Stimulated activated CD4-positive, alpha-beta T cell treated with anti-CD3 and anti-CD28 coated beads, TNF-alpha, amount 100 ng/mL, for 24 hours (primary cell): ENCODE measurements at places on chromosomes 4 and X.

DNA sequence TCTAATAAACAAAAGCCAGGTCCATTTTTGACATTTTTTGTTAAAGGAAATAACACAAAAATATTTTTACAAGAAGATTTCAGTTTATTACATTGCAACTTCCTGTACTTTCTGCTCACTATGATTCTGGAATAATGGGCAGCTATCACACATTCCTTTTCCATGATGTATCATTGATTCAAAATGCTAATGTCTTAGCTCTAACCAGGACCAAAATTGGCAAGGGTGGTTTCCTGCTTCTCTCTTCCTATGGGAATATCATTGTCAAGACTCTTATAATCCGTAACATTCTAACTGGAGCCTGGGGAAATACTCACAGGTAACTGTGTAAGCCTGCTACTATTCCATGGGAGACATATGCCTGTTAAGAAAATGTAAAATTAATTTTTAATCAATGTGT is 218.6 kb downstream of the DCAF12L2 start:
- DNase-seq, result no peak

DNA sequence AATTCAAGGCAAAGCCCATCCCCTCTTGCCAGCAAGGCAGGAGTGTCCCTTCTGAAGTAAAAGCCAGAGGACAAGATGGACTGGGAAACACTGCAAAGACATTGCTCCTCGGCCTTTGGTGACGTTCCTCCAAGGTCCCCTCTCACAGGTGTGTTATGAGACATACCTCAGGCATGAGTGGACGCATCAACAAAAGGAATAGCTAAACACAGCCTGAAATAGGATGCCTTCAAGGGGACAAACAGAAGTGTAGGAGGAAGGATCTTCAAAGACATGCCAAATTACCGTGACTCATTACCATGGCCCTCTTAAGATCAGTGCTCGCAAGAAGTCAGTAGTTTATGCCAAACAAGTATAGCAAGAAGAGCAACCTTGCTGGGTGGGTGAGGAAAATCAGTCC is 6.0 kb upstream of the IDS start:
- no peak for DNase-seq

- no peak for DNase-seq
Observed at GRCh38 chr4:123116412-123116811, 194.0 kb upstream of the NUDT6 start.

- DNase-seq, result no peak
Observed at GRCh38 chr4:32744211-32744610, 2024.0 kb downstream of the PCDH7 start.

- no peak for DNase-seq
Observed at GRCh38 chrX:153750127-153750774, 13.8 kb upstream of the PLXNB3 start.

DNA sequence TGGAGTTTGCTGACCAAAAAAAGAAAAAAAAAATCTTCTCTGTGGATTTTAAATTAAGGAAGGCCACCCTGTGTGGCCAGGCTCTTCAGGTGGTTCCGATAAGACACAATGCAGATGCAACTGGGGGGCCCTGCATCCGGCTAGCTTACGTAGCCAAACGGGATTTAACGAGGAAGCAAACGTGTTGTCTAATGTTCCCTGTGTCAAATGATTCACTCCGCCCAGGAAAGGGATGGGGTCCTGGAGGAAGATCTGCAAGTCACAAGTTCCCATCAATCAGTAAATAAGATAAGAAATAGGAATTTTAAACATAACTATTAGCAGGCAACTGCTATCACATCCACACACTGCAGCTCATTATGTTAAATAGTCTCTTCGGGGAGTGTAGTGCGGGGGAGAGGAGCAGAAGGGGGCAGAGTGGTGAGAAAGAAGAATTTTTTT is 216.4 kb upstream of the GYPA start:
- DNase-seq, result no peak

DNA sequence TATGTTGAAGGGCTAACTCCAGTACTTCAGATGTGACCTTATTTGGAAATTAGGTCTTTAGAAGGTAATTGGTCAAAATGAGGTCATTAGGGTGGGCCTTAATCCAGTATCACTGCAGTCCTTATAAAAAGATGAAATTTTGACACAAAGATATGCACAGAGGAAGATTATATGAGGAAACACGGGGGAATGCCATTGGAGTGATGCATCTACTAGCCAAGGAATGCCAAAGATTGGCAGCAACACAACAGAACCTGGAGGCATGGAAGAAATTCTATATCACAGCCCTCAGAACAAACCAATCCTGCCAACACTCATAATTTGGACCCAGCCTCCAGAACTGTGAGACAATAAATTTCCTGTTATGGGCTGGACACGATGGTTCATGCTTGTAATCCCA is 17.6 kb downstream of the TRIM61 start:
- no peak for DNase-seq

DNA sequence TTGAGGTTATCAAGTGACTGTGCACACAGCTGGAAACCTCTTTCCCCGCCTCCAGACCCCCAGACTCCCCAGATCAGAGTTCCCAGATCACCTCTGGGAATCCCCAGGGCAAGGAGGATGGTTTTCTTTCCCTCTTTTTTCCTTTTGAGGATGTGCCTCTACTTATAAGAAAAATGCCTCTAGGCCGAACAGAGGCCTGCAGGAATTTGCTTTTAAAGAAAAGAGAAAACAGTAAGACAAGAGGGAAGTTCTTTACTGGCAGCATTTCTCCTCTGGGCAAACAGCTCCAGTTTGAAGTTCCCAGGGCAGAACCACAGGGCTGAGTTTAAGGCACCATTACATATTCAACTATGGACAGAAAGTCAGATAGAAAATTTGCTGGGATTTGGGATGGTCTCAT is 837.9 kb upstream of the LCORL start:
- no peak for DNase-seq

DNA sequence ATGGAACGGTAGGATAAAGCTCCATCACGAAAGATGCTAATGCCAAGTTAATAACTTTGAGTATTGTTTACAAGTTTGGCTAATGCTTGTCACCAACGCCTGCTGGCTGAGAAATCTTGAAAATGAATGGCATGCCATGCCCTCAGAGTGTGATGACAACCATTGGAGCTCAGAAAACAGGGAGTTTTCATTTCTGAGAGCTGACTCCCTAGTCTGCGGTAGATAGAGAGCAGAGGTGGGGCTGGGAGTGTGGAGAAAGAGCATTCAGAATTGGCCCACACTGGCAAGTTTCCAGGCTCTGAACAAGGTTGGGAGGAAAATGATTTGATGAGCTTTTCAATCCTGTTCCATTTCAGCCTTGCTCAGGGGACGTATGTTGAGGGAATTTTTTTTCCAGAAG is 183.9 kb downstream of the CPEB2 start:
- DNase-seq, result no peak

DNA sequence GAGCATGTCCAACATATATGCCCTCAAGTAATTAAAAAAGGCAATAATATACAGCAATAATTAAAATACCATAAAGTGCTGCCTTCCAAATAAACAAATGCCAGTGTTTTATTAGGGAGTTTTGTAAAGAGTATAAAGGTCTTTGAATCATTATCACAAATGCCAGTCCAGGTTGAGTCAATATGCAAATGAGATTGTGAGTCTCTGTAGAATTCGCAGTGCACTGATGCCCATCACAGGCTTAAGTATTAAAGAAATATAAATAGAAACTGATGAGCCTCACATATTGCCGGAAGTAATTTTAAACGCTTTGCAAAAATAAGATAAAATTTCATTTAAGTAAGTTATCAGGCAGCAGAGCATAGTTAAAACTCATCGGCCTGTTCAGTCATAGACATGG is 205.0 kb upstream of the TECRL start:
- no peak for DNase-seq

DNA sequence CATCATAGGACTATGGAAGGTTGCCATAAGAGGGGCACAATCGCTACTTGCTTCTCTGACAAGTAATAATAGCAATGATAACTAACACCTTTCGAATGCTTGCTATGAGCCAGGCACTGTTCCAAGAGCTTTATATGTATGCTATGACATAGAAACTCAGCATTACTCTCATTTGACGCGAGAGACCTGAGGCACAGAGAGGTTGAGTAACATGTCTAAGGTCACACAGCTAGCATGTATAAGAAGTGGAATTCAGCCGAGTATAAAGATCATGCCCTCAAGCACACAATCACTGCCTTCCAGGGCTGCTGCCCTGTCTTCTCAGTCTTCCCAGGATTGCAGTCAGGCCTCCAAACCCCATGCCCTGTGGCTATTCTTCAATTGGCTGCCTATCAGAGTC is 19.5 kb downstream of the PJA1 start:
- DNase-seq, result no peak

- DNase-seq, result no peak
Observed at GRCh38 chr4:7186031-7186430, 6.3 kb upstream of the SORCS2 start.

- no peak for DNase-seq
Observed at GRCh38 chr4:106104276-106104675, 209.0 kb downstream of the NPNT start.

GRCh38 chr4:11014199-11014598 is 329.6 kb upstream of the CLNK start:
- no peak for DNase-seq

DNA sequence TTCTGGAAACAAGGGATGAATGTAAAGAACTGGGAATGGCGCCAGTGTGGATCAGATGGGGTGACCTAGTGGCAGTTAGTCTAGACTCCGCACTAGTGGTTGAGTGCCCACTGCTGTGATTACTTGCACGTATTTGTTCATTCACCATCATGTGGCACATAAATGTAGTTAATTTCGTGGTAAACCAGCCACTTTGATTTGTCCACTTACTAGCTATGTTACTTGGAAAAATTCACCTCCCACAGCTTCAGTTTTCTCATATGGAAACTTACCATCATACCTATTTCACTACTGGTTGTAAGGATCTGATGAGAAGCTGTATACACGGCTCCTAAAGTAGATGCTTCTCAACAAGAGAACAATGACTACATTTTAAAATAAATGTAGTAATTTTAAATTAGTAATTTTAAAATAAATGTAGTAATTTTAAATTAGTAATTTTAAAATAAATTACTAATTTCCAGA is 394 bp upstream of the DYNLT3 start:
- DNase-seq, result no peak

- no peak for DNase-seq
Observed at GRCh38 chrX:103183912-103184311, 31.0 kb upstream of the BEX4 start.

DNA sequence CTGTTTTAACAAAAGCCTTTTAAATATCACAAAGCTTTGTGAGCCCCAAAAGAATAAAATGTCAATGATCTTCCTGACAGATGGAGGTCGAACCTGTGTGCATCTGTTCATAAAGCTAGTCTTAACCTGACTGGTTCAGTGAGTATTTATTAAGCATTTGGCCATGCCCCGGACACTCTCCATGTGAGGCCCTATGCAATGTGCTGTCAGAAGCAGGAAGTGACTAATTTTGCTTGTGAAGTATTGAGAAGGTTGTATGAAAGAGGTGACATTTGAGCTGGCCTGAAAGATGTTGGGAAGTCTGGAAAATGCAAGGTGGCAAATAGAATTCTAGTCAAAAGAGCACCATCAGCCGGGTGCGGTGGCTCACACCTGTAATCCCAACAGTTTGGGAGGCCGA is 171.4 kb downstream of the MSL3 start:
- no peak for DNase-seq

GRCh38 chr4:83124111-83124780 is 9.7 kb upstream of the PLAC8 start:
- no peak for DNase-seq

GRCh38 chr4:39814403-39815185 is 116.7 kb downstream of the UBE2K start:
- no peak for DNase-seq

DNA sequence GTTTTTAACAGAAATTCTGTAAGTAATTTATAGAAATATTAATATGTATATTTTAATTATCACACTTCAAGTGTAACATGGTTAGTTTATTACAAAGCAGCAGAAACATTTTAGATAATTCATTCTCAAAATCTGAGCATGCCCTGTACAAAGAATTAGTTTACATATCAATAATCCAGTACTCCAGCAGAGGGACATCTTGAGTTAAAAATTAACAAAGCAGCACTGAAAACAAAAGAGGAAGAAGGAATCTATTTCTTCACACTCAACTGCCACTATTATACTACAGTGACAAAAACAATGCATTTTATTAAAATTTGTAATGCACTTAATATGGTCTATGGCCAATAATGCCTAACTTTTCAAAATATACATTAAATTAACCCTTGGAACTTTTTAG is 179.1 kb upstream of the KLHL4 start:
- no peak for DNase-seq

- no peak for DNase-seq
Observed at GRCh38 chrX:131821945-131822622, 201.0 kb upstream of the STK26 start.

DNA sequence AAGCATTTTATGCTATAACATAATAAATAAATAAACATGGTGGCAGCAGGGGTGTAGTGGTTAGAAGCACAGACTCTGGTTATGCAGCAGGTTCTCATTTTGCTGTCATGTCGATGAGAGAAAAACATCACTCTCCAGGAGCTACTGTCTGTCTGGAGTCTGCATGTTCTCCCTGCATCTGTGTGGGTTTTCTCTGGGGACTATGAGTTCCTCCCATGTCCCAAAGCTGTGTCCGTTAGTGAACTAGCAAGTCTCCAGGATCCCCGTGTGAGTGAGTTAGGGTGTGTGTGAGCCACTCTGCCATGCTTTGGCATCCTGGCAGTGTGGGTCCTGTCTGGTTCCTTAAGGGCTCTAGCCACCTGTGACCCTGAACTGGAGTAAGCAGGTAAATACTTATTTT is 585.6 kb upstream of the AGA start:
- DNase-seq, result no peak

- DNase-seq, result no peak
Observed at GRCh38 chr4:157115613-157116335, 39.8 kb downstream of the GLRB start.

DNA sequence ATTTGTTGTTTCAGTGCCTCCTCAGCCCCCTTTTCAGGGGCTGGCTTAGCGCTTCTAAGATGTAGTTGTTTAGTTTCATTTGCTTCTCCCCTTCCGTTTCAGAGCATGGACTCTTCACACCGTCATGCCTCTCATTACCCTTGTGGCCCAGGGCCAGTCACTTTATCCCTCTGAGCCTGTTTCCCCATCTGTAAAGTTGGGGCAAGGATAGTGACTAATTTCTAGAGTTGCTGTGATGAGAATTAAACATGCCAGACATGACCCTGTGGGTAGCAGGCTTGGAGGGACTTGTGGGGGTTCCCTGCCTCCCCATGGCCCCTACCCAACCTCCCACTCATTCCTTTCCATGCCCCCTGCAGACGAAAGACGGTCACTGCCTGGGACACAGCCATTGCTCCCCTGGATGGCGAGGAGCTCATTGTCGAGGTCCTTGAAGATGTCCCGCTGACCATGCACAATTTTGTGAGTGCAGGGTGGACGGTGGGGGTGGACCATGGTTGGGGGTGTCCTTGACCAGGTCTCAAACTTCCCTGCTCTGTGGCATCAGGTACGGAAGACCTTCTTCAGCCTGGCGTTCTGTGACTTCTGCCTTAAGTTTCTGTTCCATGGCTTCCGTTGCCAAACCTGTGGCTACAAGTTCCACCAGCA is 3.6 kb downstream of the ARAF start:
- no peak for DNase-seq

GRCh38 chr4:152951348-152951747 is 15.2 kb downstream of the FHDC1 start:
- DNase-seq, result no peak
